ENCODE measurements at places on chromosomes 4 and X.

DNA sequence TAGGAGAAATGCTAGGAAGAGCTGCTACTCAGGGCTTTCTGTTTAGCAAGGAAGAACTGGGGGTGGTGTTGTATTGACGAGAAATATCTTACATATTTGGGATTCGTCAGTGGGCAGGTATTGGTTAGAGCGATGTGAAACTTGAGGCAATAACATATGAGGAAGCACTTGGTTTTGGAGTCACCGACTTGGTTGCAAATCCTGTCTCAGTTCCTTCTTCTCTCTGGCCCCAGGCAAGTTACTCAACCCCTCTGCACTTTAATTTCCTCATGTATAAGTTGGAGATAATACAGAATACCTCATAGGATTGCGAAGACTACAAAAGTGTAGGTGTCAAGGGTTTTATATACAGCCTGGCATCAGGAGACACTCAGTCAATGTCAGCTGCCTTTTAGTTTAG, 34.1 kb downstream of the GPAT3 start:
- peak; percentile 44 for DNase-seq

DNA sequence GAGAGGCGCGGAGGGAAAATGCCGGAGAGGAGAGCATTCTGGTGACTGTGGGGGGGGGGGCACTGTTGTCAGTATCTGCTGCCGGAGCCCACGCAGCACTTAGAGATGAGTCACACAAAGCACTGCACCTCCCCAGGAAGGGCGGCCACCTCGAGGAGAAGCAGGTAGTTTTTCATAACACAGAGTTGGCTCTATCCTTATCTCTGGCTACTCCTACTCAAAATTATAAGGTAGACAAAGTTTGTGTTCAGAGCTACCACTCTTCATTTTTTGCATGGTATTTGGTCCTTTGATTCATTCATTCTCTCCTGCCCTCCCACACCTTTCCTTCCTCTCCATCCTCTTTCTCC, 76.2 kb upstream of the SCOC start:
- DNase-seq: peak; percentile 53

DNA sequence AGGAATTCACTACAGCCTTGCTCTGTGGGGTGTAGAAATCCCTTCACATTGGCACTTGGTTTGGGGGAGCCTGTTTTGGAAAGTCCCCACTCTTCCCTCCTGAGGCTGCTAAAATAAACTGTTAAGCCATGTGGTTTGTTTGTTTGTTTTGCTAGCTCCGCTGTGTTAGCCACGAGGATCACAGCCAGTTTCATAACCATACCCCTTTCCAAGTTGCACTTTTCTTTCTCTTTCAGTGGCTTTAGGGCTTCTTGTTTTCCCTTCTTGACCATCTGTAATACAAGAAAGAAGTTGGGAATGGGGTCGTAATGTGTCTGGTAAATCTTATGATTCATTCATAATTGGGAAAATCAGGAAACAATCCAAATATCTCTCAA, 24.8 kb upstream of the UXT start:
- DNase-seq: no peak

DNA sequence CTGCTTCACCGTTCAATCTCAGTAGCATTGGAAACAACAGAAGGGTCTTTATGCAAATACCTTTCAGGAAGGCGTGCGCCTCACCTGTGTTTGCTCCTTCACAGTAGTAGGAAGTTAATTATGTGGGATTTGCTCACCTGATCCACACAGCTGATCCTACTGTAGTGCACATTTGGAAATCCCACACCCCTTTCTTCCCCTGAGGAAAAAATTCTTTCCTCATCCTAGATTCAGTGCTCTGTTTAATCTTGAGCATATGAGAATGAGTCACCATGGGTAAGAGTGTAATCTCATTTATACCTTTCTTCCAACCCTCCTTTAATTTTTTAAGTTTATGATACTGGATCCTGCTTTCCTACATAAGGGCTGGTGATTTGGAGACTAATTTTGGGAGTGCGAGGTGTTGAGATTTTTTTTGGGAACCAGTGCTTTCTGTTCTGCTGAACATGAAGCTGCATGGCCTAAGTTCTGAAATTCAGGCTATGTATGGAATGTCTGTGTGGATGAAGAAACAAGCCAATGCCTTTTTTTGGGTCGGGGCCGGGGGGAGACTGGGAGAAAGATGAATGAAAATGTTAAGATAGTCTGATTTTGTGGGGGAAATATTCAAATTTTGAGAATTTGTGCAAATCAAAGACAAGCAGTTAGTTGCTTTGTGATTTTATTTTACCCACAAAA, 19.0 kb downstream of the GAB1 start:
- DNase-seq: peak; percentile 49

- DNase-seq: peak; percentile 44
Observed at GRCh38 chr4:100935090-100935489, 412.2 kb downstream of the PPP3CA start.
